ENCODE measurements at places on chromosomes 11 and 22.

- no peak for DNase-seq
These were observed 21.0 kb downstream of the DCUN1D5 start for GRCh38 chr11:103071008-103071407.

DNA sequence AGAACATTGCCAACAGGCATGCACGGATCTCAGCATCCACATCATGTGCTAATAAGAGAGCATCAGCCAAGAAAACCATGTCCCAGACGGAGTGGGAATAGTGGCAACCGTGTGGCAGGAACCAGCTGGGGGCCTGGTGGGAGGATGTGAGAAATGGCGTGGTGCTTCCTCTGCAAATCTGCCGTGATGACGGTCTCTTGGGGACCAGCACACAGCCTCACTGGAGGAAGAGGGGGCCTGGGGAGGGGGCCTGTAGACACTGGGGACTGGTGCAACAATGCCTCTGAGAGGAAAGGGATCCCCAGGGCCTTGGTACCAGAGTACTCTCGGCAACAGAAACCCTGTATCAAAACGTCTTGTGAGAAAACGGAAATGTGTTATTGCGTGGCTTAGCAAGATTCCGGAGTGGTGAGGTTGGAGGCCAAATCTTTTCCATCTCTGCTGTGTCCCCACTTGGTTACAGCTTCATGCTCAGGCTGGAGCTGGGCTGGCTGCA lies 154.3 kb upstream of the TBCEL start:
- no peak for DNase-seq

GRCh38 chr22:27113211-27113635 lies 455.8 kb downstream of the MIAT start:
- DNase-seq: no peak

DNA sequence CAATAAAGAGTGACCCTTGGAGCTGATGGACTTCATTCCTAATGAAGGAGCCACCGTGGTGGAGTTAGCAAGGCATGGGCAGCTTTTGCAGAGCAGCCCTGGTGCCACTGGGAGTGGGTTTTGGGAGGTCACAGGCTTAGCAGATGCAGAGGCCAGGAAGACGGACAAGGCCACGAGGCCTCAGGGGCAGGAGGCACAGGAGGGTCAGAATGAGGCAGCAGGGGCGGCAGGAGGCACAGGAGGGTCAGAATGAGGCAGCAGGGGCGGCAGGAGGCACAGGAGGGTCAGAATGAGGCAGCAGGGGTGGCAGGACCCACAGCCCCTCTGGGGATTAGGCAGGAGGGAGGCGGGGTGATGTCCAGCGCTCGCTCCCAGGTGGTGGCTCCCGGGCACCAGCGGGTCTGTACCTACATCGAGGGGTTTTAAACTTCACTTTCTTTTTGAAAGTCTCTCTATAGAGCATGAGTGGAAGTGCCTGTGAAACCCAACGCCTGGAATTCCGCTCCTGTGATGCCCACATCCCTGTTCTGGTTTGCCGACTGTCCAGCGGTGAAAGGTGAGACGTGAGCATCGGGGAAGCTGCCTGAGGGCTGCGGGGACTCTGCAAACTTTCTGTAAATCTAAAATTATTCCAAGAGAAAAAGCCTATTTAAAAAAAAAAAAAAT lies 521.6 kb downstream of the BRD1 start:
- DNase-seq: no peak

DNA sequence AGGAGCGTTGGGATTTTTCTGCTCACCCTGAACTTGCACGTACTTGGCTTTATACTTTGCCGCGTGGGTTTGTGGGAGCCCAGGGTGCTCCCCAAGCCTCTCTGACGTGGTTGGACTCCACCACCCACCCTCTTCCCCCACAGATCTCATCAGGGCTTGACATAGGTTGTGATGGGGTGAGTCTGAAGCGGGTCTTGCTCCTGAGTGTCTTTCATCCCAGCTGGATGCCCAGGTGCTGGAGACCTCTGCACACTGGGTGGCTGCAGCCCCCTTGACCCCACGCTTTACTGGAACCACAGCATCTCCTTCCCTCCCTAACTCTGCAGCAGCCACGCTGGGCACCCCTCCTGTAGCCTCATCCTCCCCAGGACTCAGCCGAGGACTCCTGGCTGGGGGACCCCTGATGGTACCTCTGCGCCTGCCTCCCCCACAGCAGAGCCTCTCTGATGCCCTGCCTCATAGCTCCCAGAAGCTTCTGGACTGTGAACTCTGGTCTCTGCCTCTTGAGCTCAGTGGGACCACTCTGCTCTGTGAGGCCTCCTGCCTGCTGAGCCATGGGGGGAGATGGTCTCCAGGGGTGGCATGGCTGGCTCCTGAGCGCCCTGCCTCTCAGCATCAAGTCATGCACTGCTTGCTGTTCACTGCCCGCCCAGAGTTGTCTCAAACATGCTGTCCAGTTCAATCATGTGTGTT lies 45.2 kb downstream of the MYEOV start:
- no peak for DNase-seq

DNA sequence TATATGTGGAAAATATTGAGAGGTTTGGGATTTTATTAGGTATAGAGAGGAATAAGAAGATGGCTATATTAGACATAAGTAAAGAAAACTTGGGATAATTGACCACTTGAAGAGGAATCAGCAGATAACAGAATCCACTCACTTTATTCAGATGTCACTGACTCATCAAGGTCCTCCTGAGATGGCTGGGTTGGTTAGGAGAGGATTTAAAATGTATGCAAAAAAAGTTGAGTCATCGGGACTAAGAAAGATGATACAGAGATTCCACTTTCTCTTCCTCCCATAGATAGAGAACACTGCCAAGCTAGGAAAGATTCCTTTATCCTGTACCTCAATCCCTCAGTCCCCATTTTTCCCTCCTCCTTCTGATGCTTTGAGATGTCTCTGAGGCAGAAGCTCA lies at the start of gene OR6A2:
Gene OR6A2, minus strand, starts transcription at position 288 of the 400 bp plus-strand sequence. CDS start 3,981 bp downstream, outside the sequence.
- no peak for DNase-seq

GRCh38 chr22:27303718-27304117 lies 497.8 kb downstream of the MN1 start:
- no peak for DNase-seq

GRCh38 chr22:43897751-43898261 lies 6.0 kb upstream of the PNPLA5 start:
- no peak for DNase-seq

- DNase-seq: no peak
These were observed 790 bp downstream of the IFITM5 start for GRCh38 chr11:298406-299065.

DNA sequence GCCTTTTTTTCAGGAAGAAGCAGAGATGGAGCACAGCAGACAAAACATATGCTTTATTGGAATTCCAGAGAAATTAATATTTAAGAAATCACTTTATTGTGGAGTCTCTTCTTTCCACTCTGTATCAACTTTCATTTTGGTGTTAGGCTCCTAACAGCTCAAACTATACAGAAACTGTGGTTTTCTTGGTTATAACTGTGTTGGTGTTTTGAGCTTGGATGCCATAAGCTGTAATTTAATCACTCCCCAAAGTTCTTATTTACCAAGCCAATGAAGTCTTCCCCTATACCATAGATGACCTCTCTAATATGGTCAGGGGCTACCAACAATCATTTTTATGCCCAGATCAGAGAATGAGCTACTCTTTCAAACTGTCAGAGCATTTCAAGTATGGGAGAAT lies 90.0 kb downstream of the EXT2 start:
- no peak for DNase-seq

DNA sequence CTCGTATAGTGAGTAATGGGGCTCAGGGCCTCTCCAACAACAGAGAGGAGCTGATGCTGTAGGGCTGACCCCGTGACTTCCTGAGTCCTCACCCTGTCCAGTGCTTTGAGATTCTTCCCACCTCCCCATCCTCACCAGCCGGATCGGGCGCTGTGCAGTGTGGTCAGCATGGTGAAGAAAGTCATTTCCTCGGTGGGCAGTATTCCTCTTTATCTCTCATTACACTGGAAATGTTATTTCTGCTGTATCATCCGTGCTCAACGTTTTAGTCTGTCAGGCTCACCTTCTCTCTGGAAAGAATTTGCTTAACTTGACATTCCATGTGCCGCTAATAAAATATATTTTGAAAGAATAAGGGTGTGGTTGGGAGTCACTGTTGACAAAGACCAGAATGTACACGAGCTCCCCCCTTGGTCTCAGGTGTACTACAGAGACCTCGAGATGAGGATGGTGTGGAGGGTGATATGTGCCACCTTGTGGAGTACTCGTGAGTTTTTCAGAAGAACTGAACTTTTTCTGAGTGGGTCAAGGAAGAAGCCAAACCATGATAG lies 25.7 kb upstream of the SCGB1A1 start:
- DNase-seq: no peak

DNA sequence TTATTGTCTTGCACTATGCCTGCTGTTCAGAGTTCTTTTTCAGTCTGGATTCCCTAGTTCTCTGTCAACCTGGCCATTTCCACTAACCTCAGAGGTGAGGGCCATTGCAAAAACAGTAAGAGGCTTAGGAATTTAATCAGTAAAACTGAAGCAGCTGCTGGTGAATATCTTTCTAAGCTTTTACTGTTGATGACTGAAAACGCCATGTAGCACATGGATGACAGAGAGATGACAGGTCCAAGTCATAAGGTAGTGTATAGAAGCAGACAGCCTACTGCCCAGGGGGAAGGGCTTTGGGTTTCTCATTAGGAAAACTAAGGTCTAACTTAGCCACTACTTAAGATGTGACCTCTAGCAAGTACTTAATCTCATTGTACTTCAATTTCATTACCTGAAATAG lies 152.6 kb upstream of the DDI1 start:
- DNase-seq: no peak

GRCh38 chr11:67663532-67664212 lies 10.8 kb downstream of the ALDH3B2 start:
- DNase-seq: no peak

DNA sequence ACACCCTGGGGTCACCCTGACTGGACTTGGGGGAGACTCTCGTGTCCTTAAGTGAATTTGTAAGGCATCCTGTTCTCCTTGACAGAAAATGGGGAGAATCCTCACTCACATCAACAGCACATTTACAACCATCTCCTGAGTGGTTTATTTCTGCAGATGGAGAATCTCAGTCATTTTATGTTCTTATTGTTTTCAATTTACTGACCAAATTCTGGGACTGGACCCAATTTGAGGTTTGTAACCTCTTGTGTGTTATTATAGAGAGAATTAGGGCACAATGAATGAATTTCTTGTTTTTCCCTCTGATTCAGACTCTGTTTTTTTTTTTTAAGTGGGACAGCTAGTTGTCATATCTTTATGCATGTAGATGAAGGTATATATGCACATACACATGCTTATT lies 104.9 kb downstream of the ADAMTS15 start:
- no peak for DNase-seq

DNA sequence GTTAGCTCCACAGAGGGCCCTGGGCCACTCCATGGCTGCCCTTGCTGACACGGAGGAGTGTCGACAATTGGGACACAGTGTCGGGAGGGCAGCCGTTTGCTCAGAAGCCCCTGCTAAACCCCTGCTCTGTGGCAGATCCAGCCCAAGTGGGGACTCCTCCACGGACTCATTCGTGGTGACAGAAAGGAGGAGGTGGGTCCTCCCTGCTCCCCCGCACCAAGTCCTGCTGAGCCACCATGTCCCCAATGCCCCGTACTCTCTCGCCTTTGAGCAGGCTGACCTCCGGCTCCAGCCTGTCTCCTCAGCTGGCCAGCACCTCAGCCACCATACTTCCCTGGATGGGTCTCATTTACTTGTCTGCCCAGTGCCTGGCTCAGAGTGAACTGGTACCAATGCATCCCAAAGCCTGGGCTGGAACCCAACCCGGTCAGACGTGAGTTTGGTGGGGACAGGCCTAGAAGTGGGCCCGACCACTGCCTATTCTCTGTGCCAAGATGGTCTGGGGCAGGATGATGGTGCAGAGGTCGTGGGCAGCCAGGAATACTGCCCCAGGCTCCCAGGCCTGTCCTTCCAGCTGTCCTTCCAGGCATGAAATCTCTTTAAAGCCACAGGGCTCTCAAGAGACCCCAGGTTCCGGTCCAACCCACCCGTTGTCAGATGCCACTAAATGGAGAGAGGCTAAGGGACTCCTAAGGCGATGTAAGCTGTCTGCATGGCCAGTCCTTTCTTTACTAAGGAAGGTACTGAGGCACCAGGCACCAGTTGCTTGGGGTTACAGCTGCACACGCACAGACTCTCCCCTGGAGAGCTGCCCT lies 4.3 kb downstream of the CBX6 start:
- no peak for DNase-seq

GRCh38 chr11:95398437-95399112 lies 167.6 kb upstream of the SESN3 start:
- DNase-seq: no peak
